Esophagus muscularis mucosa (tissue), 4 donors: ENCODE measurements at places on chromosomes 1 and 21. TPM values are rescaled to one million over a fixed set of nuclear protein-coding genes. Genes with fewer than 3 reads are reported as not detected.
A peak's percentile ranks its signal among the peaks of the same experiment; 100 is the strongest.

The PTPN22 gene
- 0.84 TPM for total RNA-seq

The SHISAL2A gene
- total RNA-seq: 0.17 TPM

- no peak for DNase-seq
Observed at GRCh38 chr1:12376236-12377045, 146.6 kb downstream of the VPS13D start.

DNA sequence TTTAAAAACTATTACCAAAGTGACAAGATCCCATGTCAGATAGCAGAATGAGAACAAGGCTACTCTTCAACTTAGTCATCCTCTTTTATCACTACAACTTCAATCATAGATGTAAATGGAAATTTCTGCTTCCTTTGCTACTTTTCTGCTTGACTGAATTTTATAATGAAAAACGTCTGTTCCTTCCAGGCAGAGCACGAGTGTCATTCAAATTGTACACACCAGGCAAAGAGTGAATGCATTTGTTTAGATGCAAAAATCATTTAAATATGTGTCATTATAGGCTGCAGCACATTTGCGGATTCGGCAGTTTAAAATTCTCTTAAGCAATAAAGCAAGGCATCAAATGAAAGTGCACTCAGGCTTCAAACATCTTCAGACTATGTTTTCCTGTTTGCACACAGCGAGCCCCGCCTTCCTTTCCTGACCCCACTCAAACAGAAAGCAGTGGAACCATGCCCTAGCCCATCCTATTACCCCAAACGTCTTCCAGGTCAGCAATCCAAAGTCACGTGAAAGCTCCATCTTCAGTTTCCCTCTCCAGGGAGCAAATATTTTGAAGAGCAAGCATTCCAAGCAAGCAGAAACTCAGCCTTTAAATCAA lies 99.6 kb downstream of the APP start:
- no peak for DNase-seq

DNA sequence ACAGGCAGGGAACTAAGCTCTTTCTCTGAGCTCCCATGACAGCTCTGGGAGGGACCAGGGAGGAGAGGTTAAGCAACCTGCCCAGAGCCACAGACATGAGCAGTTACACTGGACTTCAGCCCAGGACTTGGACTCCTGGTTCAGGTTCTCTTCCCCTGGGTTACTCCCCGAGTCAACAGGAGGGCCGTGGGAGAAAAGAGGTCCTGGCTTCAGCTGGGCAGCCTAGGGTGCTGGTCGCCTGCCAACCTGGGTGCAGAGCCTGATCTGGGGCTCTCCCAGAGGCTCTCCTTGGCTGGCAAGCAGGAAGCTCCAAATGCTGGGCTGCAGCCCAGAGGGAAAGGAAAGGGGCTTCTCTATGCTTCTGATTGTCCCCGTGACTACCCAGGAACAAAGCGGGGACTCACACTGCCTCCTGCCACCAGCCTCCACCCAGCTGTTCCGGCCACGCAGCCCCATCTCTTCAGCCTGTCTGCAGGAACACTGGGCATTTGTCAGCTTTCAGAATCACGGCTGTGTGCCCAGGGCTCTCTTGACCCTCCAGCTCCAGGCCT lies 141.8 kb downstream of the HIVEP3 start:
- no peak for DNase-seq

DNA sequence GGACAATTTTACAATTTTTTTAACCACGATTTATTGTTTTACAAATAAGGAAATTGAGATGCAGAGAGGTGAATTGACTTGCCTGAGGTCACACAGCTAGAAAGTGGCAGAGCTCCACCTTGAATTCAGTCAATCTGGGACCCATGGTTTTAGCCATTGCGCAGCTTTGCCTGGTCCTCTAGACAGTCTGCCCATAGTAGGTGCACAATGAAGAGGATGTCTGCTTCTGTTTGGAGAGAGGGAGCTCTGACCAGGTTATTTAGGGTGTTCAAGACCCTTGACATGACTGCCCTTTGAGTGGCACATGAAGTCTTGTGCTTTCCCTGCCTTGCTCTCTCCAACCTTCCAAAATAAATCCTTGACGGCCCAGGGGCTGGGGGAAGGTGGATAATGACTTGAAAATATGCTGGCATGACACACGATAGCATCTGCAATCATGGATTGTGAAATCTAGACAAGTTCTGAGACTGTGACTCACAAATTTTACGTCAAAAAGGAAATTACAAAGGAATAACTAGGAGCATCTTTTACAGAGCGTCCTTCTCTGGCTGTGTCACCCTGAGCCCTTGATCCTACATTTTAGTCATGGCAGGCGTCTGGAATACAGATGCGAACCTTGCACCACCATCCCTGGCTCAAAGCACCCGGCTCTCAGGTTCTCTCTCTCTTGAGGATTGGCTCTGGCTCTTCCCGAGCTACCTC lies 26.2 kb upstream of the ID3 start:
- no peak for DNase-seq

- no peak for DNase-seq
Observed at GRCh38 chr1:164683235-164683634, 124.3 kb downstream of the PBX1 start.

- DNase-seq: no peak
Observed at GRCh38 chr1:239817801-239818200, 273.9 kb upstream of the FMN2 start.

- no peak for DNase-seq
Observed at GRCh38 chr1:13616234-13616633, 32.6 kb downstream of the PDPN start.

DNA sequence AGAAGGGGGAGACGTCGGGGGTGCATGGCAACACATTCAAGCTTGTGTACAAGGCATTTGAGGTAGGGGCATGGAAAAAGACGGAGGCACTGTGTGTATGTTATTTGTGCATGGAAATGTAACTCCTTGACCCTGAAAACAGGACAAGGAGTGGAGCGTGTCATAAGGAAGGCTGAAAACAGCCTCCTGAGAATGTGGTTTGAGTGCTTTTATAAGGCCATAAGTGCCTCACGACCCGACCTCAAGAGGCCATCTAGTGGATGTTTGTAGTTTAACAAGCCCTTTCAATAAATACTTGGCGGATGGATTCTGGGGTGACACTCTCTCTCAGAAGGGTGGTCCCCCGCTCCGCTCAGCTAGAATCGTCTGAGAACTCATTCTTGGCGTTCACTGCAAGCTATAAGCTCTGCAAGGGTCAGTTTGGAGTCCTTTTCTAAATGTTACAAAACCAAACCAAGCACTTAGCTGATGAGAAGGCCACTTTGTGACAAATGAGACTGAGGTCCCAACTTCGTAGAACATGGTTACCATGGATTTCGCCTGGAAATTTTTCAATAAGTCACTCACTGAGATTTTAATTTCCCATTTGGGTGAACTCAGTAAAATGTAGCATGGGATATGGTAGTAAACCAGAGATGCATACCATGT lies 38.8 kb upstream of the CLCA4 start:
- DNase-seq: no peak

The CNKSR1 gene
- 1.8 TPM for total RNA-seq

- no peak for DNase-seq
Observed at GRCh38 chr1:183942933-183943693, 94.4 kb downstream of the COLGALT2 start.

DNA sequence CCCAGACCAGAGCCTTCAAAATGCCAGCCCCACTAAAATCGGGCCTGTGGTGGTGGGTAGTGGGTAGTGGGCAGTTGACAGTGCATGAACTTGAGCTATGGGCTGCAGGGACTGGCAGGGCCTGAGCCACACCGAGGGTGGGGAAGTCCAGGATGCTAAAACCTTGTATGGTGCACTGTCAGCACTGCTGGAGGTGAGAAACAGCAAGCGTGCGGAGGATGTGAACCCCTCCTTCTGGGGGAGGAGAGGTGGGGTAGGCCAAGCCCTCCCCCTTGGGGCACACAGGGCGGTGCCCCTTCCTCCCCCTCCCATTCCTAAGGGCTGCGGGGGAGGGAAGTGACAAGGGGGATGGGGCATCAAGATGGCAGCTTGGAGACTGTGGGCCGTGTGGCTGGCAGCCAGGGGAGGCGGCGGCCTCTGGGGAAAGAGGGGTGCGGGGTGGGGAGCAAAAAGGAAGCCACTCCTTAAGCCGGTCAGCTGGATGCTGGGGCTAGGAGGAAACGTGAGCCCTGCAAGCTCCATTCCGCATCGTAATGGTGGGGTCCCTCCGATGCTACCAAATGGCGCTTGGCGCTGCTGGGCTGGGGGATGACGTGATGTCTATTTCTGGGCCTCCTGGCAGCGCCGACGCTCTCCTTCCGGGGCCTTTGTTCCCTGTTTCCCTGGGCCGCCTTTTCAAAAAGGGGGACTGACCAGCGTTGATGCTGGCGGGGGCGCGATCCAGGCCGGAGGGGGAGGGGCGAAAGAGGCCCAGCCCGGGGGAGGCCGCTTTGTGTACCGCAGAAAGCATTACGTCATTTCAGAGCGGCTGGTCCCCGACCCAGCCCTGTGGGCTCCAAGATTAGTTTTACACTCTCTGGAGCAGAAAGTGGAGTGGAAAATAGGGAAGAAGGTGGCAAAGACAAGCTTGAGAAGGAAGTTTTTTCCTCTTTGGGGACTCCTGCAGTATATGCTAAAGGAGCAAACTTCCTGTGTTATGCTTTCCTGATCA lies 809 bp downstream of the SYT11 start:
- no peak for DNase-seq

DNA sequence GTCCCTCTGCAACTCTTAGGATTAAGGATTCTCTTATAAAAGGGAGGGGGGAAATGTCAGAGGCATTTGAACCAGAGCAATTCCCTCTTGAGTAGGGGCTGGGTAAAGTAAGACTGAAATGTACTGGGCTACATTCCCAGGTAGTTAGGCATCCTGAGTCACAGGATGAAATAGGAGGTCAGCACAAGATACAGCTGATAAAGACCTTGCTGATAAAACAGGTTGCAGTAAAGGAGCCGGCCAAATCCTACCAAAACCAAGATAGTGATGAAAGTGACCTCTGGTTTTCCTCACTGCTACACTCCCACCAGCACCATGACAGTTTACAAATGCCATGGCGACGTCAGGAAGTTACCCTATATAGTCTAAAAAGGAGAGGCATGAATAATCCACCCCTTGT lies 14.3 kb upstream of the COX20 start:
- DNase-seq: no peak

The WDR77 gene
- 24.0 TPM for total RNA-seq

GRCh38 chr1:107169615-107170014 lies 28.8 kb downstream of the NTNG1 start:
- DNase-seq: no peak

DNA sequence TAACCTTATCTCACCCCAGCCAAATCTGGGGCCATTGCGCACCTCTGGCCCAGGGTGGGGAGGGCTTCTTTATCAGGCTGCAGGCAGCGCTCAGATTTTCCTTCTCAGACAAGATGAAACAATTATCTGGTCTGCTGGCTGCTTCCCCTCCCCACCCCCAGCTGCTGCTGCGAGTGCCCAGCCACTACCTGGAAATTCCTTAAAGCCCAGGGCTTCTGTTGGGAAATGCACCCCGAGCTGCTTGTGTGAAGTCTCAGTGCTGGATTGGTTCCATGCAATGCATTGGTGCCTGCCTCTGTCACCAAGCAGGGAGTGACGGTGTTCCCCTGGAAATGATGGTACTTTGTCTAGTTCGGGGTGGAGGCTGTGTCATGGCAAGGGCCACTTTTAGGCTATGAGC lies 18.5 kb upstream of the ACTL8 start:
- DNase-seq: no peak

- peak; percentile 92 for DNase-seq
Observed at GRCh38 chr21:9758888-9759287, 762.5 kb upstream of the TPTE start.

DNA sequence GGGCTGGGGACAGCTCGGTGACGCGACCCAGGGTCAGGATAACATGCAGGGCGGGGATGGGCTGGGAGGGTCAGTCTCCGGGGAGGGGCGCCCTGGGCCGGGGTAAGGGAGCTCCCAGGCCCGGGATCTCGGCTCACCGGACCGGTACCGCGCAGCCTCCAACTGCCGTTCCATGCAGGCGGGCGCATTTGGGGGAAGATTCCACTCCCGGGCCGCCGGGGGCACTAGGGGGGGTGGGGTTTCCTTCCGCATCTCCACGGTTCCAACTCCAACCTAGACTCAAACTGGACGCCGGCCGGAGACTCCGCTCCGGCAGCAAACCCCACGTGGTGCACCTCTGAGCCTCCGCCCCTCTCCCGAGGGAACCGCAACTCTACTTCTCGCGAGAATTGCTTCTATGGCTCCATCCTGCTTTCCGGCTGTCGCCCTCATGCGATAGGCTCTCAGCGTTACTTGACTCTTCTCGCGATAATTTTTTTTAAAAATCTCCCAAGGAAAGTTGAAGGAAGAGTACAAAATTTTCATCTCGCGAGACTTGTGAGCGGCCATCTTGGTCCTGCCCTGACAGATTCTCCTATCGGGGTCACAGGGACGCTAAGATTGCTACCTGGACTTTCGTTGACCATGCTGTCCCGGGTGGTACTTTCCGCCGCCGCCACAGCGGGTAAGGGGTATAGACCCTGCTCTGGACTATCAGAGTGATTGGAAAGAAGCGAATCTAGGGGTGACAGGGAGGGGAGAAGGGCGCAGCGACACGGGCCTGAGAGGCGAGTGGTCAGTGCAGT lies at the start of the genes ATP5PB and WDR77:
Gene ATP5PB, plus strand, starts transcription at position 547 of the 785 bp plus-strand sequence. Its CDS starts 78 bp downstream, at position 625.
Gene WDR77, minus strand, starts transcription at position 339 of the 785 bp plus-strand sequence. Its CDS starts 87 bp downstream, at position 252.
- peak; percentile 99 for DNase-seq

- no peak for DNase-seq
Observed at GRCh38 chr1:98897479-98897878, 107.2 kb downstream of the PLPPR5 start.

- no peak for DNase-seq
Observed at GRCh38 chr21:29657240-29657989, 282.4 kb downstream of the GRIK1 start.

The HTR6 gene
- not detected for total RNA-seq
